Thoracic aorta (tissue), 2 donors: ENCODE measurements at places on chromosomes 1 and 21.

DNA sequence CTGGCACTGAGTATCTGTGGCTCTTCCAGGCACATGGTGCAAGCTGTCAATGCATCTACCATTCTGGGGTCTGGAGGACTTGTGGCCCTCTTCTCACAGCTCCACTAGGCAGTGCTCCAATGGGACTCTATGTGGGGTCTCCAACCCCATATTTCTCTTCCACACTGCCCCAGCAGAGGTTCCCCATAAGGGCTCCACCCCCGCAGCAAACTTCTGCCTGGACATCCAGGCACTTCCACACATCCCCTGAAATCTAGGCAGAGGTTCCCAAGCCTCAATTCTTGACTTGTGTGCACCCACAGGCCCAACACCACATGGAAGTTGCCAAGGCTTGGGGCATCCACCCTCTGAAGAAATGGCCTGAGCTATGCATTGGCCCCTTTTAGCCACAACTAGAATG is 18.8 kb downstream of the ODF2L start:
- no peak for DNase-seq

- no peak for DNase-seq
Observed at GRCh38 chr1:192265516-192266173, 51.1 kb upstream of the RGS21 start.

DNA sequence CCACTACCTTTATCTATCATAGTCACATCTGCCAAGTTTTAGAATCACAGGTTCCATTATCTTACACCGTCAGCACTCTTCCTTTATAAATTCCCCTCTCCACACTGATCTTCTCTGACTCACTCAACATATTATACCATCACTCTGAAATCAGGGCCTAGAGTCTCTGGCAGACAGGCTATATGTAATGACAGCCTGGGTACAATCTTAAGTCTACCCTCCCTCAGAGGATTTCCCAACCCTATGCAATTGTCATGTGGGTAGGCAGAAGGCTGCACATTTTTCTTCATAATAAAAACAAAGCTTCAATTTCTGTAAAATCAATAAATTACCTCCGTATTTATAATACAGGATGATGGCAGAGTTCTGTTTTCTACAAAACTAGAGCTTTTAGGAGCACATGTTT is 138.0 kb downstream of the RERE start:
- DNase-seq: no peak

- no peak for DNase-seq
Observed at GRCh38 chr1:26550946-26551345, 21.4 kb downstream of the RPS6KA1 start.

GRCh38 chr1:156080863-156081179 is 1.4 kb downstream of the MEX3A start:
- no peak for DNase-seq

DNA sequence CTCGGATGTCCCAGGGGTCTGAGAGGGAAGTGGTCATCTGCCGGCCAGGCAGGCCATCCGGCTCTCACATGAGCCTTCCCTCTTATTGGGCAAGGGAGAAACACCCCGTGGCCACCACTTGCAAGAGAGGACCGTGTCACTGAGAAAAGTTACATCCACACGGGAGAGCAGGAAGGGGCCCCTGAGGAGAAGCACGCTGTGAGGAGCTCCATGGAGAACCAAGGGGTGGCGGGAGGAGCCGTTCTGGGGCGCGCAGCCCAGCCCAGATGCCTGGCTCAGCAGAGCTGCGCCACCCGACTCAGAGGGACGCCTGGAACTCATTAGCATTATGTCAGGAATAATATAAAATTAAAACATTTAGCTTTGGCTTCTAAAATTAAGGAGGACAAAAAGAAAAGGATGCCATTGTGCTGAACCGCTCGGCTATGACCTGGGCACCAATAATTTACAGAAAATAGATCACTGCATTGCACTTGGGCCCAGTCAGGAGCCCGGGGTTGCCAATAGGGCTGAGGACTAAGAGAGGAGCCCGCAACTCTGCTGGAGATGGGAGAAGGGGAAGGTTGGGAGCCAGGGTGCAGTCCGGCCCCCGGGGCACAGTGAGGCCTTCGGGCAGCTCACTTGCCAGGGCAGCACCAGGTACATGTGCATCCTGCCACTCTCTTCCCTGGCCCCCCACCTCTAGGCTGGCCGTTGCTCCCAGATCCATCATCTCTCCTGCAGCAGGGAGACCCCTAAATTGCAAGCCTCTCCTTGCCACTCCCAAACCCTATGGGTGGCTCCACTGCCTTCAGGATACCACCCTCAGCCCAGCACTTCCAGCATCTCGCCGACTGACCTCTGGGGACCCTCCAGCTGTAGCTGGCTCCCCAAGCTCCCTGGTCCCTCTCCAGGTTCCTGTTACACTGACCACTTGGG is 84.8 kb downstream of the DMRTB1 start:
- DNase-seq: no peak
